ENCODE measurements at places on chromosomes 6 and 20.
A peak's percentile ranks its signal among the peaks of the same experiment; 100 is the strongest.

GRCh38 chr20:53028337-53029007 is 56.3 kb downstream of the TSHZ2 start:
- no peak for DNase-seq

DNA sequence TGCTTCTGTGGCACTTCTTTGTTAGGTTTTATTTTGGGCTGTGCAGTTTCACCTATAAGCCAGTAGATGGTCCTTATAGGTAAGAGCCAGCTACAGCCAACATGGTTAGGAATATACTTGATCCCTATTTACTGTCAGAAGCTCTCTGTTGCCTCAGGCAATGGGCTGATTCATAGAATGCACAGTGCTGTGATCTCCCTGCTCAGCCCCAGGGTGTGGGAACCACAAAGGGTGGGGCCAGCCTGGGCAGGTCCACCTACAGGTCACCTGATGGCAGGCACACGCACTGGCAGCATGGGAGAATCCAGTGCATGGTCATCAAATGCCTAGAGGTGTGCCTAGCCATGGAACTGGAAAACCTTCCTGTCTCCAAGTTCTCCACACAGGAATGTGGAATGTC is 191.9 kb downstream of the MOXD1 start:
- DNase-seq, result no peak

GRCh38 chr6:114419175-114419574 is 76.4 kb upstream of the HS3ST5 start:
- no peak for DNase-seq

DNA sequence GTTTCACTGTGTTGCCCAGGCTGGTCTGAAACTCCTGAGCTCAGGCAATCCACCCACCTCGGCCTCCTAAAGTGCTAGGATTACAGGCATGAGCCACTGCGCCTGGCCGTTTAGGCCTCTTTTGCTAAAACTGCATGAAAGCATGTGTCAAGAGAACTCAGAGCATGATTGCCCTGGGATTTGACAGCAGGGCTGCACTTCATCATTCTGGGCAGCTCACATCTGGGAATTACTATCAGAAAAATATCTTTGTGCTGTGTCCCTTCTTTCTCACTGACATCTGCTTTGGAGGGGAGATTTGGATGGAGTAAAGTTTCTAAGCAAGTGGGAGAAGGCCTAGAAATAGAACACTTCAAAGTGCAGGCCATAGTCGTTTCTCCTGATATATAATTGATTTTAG is 59.6 kb upstream of the EIF2S2 start:
- no peak for DNase-seq

DNA sequence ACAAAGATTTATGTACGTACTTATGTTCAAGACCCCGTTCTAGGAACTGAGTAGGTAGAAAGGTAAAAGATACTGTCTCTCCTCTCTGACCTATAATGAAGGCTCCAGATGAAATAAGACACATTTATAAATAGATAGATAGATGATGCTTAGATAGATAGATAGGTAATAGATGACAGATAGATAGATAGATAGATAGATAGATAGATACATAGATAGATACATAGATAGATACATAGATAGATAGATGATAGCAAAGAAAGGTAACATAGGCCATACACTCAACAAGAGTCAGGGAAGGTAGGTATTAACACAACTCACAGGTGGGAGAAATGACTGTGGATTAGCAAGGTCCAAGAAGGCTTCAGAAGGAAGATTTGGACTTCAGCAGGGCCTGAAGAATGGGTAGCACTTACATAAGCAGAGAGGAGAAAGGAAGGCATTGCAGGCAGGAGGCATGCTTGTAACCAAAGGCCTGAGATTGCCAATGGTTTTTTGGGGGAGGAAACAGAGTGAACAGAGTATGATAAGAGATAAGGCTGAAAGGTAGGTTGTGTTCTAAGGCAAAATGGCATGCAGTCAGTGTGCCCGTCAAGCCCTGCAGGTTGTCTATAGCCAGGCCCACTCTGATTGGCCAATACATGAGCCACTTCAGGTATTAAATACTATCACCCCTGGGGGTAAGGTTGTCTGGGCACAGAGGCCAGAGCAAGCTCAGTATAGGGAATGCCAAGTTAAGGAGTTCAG is 7.7 kb upstream of the MYB start:
- DNase-seq, result no peak

GRCh38 chr6:148465011-148465335 is 122.3 kb downstream of the SASH1 start:
- DNase-seq, result no peak

GRCh38 chr6:130359736-130360135 is 6.1 kb upstream of the TMEM200A start:
- no peak for DNase-seq

GRCh38 chr6:125584468-125584939 is 164.9 kb upstream of the HEY2 start:
- DNase-seq, result no peak

- DNase-seq, result no peak
Measured at GRCh38 chr6:128508588-128509296, 11.7 kb downstream of the PTPRK start.

- DNase-seq, result no peak
Measured at GRCh38 chr20:51460569-51461265, 81.8 kb downstream of the NFATC2 start.

DNA sequence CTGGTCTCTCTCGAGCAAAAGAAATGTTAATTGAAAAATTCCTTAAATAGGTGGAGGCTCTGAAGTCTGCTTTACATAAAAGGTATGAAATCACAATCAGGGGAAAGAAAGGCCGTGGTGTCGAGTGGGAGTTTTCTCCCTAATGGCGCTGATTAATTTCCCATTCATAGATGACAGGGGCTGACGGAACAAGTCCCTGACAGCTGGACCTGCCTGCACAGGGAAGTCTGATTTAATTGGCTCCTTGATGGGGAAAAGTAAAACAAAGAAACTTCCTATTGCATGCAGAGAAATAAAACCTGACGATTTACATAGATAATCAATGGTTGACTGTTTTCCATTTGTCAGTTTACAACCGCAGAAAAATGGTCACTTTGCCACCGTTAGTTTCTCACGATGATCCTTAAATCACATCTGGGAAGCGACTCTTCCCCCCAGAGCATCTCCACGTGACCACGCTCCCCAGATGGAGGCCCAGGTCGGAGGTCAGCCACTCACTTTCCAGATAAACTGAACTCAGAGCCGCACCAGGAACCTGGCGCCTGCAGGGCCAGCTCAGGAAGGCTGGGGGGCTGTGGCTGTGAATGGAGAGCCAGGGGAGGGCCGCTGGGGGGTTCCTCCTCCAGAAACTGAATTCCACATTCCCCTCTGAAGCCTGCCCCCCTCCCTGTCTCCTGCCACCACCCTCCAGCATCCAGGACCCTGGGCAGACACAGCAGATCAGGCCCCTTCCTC is 55.3 kb downstream of the DLL1 start:
- no peak for DNase-seq

GRCh38 chr6:31087494-31088089 is 24.8 kb downstream of the C6orf15 start:
- peak; percentile 73 for DNase-seq

- no peak for DNase-seq
Measured at GRCh38 chr6:100574836-100575235, 110.1 kb upstream of the SIM1 start.

- no peak for DNase-seq
Measured at GRCh38 chr6:158205169-158205944, 37.2 kb downstream of the GTF2H5 start.

DNA sequence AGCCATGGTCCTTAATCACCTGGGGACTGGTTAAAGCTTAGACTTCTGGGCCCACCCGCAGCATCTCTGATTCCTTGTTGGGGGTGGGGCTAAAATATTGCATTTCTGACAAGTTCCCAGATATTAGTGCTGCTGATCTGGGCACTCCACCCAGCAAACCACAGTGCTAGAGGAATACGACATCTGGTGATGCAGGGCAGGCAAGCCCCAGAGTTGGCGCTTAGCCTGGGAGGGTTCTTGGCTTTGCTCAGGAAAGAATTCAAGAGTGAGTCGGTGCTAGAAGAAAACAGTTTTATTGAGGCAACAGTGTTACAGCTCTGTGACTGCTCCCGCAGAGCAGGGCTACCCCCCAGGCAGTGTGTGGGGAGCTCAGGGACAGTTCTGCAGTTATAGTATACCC is 210.7 kb downstream of the TFAP2C start:
- no peak for DNase-seq

GRCh38 chr6:155419161-155419560 is 36.5 kb downstream of the NOX3 start:
- DNase-seq, result no peak

- DNase-seq, result no peak
Measured at GRCh38 chr6:107652526-107653182, 162.7 kb downstream of the SOBP start.

DNA sequence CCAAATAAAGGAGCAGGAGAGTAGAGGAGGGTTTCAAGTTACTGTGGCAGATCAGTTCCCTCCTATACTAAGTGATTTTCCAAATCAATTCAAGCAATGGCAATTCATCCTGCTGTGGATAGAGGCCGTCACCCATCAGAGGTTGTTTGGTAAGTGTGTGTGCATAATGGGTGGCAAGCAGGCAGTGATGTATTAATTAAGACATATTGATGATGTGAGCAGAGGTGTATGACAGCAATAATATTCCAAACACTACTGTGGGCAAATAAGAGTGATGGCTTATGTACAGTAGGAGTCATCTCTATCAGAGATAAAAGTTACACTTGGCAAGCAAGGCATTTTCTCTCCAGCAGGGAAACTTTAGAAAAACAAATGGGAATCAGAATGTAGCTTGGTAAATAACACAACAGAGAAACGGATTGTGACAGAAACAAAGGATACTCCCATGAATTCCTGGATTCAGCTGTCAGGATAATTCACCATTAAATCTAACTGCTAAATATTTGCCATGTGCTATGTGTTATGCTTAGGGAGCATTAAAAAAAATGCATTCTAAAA is 196.3 kb downstream of the KHDC1L start:
- DNase-seq, result no peak

DNA sequence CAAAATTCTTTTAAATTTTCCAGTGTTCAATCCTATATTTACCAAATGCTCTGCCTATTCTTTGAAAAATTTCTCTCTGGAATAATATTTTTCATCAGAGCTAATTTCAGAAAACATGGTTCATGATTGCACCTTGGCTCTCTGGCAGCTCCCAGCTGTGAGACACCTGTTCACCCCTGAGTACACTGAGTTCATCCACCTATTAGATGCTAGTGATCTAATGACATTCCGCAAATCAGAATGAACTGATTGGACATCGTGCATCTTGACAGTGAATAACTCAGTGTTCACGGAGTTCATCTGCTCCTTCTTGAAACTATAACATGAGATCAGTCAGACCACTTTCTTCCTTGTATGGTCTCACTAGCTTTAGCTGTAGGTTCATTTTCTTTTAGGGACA is 3.9 kb upstream of the SHPRH start:
- DNase-seq, result no peak

DNA sequence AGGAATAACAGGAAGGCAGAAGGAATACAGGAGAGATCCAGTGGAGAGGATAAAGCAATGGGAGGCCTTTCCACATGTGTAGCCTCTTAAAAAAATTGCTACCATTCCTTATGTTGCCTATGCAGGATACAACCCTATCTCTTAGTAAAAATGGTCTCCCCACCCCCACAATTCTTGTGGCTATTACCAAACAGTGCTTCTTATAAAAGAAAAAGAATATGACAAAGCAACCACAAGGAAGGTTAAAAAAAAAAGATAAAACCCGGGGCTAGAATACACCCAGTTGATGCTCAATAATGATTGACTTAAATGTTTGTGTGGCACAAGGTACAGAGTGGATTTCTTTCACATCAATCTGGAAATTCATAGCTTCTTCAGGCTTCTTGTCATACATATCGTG is 250.9 kb downstream of the HIVEP2 start:
- no peak for DNase-seq

GRCh38 chr6:106750142-106750918 is 121.0 kb downstream of the QRSL1 start:
- DNase-seq, result no peak

DNA sequence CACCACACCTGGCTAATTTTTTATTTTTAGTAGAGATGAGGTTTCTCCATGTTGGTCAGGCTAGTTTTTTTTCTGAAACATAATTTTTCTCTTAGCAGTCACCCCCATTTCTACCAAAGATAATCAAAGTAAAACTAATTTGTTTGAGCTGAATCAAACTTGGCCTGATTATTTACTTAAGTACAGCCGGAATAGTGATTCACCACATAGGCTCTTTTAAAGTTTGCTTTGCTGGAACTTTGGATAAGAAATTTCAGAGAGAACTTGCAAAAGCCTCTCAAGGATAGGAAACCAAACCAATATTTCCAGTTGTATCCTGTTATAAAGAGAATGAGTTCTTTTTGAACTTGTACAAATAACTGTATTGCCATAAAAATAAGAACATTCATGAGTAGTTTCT is 105.0 kb upstream of the SYNCRIP start:
- DNase-seq, result no peak

GRCh38 chr6:167580619-167580911 is 246.1 kb upstream of the AFDN start:
- DNase-seq, result no peak

DNA sequence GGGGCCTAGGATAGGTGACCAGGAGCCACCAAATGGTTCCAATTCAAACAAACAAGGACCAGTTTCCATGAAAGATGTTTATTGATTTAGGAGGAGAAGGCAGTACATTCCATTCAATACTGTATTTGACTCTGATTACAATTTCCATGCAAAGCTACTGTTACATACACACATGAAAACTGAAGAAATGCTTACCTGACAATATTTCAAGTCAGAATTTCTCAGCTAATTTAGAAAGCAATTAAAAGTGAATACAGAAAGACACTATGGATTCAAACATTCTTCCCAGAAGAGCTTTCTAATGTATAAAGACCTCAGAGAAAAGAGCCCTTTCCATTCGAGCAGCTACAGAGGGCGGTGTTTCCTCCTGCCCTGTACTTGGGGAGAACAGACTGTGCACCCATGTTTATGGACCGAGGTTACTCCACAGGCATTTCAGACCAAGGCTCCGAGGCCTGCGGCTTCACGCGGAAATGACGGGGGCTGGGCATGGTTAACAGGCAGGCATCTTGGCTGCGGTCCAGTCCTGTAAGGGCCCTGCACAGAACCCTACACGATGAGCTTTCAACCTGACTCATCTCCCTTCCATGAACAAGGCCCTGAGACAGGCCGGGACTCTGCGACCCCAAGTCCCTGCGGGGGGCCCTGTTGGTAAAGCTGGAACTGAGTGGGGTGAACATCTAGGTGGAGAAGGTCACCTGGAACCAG is 25.7 kb upstream of the TCFL5 start:
- no peak for DNase-seq

GRCh38 chr20:58224097-58224496 is 4.4 kb downstream of the ANKRD60 start:
- no peak for DNase-seq

DNA sequence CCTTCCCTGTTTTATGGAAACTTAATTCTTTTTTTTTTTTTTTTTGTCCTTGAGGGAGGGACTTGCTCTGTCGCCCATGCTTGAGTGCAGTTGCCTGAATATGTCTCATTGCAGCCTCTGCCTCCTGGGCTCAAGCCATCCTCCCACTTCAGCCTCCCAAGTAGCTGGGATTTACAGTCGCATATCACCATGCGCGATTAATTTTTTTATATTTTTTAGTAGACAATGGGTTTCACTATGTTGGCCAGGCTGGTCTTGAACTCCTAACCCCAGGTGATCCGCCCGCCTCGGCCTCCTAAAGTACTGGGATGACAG is 654 bp downstream of the TMEM14C start:
- DNase-seq, result no peak

GRCh38 chr6:46473881-46474280 is 17.4 kb downstream of the RCAN2 start:
- no peak for DNase-seq

GRCh38 chr6:24949020-24949569 is 13.3 kb upstream of the RIPOR2 start:
- peak; percentile 47 for DNase-seq
